Activated naive CD8-positive, alpha-beta T cell treated with anti-CD3 and anti-CD28 coated beads, Interleukin-2, amount 10 ng/mL, durations not matched to agents 7 days and 5 days (primary cell): ENCODE measurements at places on chromosomes 1 and 21. TPM values are rescaled to one million over a fixed set of nuclear protein-coding genes. Genes with fewer than 3 reads are reported as not detected.

- peaks cover 22% of the 10 kb centered on the region for H3K36me3 ChIP-seq
- no peak overlapping the region for H3K4me3 ChIP-seq
- H3K4me1 ChIP-seq = no peaks in the 10 kb centered on the region
- H3K27me3 ChIP-seq = no peaks in the 10 kb centered on the region
- no peak overlapping the region for H3K27ac ChIP-seq
These were observed 92.1 kb downstream of the NIBAN1 start for GRCh38 chr1:184881941-184882913.

- H3K27ac ChIP-seq = no peak overlapping the region
- DNase-seq = no peak
- H3K36me3 ChIP-seq = no peaks in the 10 kb centered on the region
- no peaks in the 10 kb centered on the region for H3K27me3 ChIP-seq
These were observed 68.1 kb upstream of the ANGPTL3 start for GRCh38 chr1:62529227-62529626.

DNA sequence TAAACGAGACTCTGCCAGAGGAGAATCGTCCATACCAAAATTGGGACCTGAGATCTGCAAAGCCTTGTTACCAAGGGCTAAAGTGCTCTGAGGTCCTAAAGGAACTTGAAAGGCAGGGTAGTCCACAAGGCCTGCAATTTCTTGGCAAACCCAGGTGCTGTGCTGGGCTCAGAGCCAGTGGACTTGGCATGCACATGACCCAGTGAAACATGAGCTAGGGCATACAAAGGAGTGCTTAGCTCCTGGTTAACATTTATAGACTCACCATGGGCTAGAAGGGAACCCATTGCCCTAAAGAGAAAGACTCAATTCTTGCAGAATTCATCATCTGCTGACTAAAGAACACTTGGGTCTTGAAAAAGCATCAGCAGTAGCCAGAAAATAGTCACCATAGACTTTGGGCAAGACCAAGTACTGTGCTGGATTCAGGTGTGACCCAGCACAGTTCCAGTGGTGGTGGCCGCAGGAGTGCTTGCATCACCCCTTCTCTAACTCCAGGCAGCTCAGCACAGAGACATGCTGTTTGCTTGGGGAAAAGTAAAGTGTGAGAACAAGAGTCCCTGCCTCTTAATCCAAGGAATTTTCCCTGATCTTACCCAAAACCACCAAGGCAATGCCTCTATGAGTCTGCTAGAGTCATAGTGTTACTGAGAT lies 1069.4 kb upstream of the ADGRL2 start:
- no peak overlapping the region for H3K4me3 ChIP-seq
- no peak overlapping the region for H3K27ac ChIP-seq
- H3K27me3 ChIP-seq = no peaks in the 10 kb centered on the region
- no peaks in the 10 kb centered on the region for H3K36me3 ChIP-seq

GRCh38 chr1:109242387-109242786 lies 7.0 kb upstream of the CELSR2 start:
- no peak overlapping the region for H3K27ac ChIP-seq
- no peak for DNase-seq
- H3K4me3 ChIP-seq = no peak overlapping the region
- peaks cover 7% of the 10 kb centered on the region for H3K4me1 ChIP-seq
- H3K36me3 ChIP-seq = peaks cover 4% of the 10 kb centered on the region

GRCh38 chr1:87052961-87053360 lies 138.5 kb downstream of the HS2ST1 start:
- H3K4me1 ChIP-seq = no peaks in the 10 kb centered on the region
- no peak for DNase-seq
- peaks cover 13% of the 10 kb centered on the region for H3K36me3 ChIP-seq
- H3K27ac ChIP-seq = no peak overlapping the region

DNA sequence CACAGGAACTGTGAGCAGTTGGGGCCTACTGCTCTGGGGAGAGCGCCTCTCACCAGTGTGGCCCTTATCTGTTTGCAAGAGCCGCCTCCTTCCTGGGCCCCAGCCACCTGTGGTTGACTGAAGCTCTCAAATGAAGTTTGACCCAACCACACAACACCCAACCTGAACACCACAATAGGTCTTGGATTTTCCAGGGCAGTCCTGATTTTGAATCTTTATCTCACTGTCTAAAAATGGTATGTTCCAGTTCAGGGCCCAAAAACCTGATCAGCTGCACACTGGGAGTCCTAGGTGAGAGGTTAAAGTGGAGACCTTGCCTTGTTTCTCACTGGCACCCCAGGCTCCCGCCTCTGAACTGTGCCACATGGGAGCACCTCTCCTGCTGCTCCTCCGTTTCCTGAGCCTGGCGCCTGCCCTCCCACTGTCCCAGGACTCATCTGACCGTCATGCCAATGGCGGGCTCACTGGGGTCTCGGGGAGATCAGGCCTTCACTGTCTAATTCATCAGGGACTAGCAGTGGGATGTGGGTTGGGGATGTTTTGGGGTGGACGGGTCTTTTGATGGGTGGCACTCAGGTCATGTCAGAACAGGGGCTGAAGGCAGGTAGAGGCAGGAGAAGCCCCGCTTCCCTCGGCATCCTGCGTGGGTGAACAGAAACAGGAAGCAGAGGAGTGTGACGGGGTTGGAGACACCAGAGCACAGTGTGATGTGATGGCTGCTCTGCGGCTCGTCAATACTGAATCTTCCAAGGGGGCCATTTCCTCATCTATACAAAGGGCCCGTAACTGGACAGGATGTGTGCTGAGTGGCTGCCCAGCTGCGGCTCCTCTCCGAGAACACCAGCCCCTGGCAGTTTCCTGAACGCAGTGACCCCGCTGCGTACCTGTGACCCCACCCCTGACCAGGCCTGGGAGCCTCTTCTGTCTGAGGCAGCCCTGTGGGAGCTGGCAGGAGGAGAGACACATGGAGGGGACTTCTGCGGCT lies 59.6 kb upstream of the ITPKB start:
- peak overlapping the region; percentile 93 for H3K27ac ChIP-seq
- no peaks in the 10 kb centered on the region for H3K36me3 ChIP-seq
- DNase-seq = peak; percentile 66
- peak overlapping the region; percentile 71 for H3K4me3 ChIP-seq

GRCh38 chr1:246427611-246428010 lies 79.5 kb downstream of the SMYD3 start:
- peaks cover 7% of the 10 kb centered on the region for H3K36me3 ChIP-seq
- no peak for DNase-seq
- H3K27ac ChIP-seq = no peak overlapping the region
- peaks cover 3% of the 10 kb centered on the region for H3K4me1 ChIP-seq

DNA sequence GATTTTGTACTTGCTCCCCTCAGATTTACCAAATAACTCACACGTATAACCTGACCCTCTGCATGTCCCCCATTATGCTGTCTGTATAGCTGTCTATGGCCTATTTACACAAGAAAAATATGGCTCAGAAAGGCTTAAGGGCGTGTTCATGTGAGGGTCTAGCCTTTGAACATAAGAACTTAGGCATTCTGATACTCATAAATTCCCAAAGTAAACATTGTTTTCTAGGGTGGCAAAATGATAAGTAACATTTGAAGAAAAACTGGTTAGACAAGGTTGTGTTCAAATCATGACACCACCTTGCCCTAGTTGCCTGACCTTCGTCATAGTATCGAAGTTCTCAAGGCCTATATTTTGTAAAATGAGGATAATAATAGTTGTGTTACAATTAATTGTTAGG lies 394.6 kb downstream of the LRRIQ3 start:
- H3K27me3 ChIP-seq = no peaks in the 10 kb centered on the region
- no peak overlapping the region for H3K4me3 ChIP-seq
- no peaks in the 10 kb centered on the region for H3K4me1 ChIP-seq
- DNase-seq = no peak
- H3K36me3 ChIP-seq = no peaks in the 10 kb centered on the region

- peaks cover 3% of the 10 kb centered on the region for H3K36me3 ChIP-seq
- H3K4me1 ChIP-seq = peaks cover 57% of the 10 kb centered on the region
- H3K27me3 ChIP-seq = no peaks in the 10 kb centered on the region
- H3K27ac ChIP-seq = peak overlapping the region; percentile 75
- peak overlapping the region; percentile 34 for H3K4me3 ChIP-seq
- DNase-seq = no peak
These were observed 5.4 kb downstream of the NEK7 start for GRCh38 chr1:198162091-198162767.

DNA sequence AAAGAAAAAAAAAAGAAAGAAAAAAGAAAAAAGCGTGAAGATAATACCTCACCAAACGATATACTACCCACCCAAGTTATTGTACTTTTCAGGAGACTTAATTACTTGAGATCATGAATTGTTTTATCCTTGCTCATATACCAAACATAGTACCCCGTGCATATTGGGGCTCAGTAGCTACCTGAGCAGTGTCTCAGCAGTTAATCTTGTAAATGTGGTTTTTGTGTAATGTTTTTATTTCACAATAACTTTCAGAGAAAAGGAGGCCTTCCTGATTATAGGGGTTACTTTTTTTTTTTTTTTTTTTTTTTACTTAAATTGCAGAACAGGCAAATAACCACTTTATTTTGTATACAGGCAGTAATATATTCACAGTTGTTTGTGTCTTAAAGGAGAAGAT lies 80.3 kb downstream of the OSBPL9 start:
- H3K4me3 ChIP-seq = no peak overlapping the region
- no peaks in the 10 kb centered on the region for H3K36me3 ChIP-seq
- no peaks in the 10 kb centered on the region for H3K4me1 ChIP-seq
- DNase-seq = no peak

GRCh38 chr1:34800214-34800613 lies 7.4 kb downstream of the GJA4 start:
- DNase-seq = no peak
- H3K27me3 ChIP-seq = no peaks in the 10 kb centered on the region
- no peaks in the 10 kb centered on the region for H3K36me3 ChIP-seq
- H3K4me1 ChIP-seq = no peaks in the 10 kb centered on the region
- H3K4me3 ChIP-seq = no peak overlapping the region

DNA sequence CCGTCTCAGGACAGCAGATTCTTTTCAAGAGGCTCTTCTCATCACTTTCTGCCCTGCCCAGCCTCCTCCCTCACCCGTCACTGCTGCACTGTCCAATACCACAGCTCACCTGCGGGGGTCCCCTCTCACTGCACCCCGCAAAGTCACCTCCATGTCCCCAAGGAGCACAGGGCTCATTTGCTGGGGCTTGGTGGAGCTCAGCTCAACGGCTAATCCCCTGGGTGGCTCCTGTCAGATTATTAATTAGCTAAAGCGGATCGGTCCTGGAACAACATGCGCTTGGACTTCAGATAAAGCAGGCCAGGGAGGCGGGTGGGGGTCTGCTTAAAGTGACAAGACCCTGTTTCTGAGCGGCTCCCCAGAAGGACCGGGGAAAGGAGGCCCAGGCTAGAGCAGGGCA lies 43.1 kb downstream of the CASZ1 start:
- H3K27ac ChIP-seq = no peak overlapping the region
- H3K4me1 ChIP-seq = peaks cover 4% of the 10 kb centered on the region
- peaks cover 2% of the 10 kb centered on the region for H3K27me3 ChIP-seq
- H3K36me3 ChIP-seq = no peaks in the 10 kb centered on the region
- DNase-seq = no peak
- H3K4me3 ChIP-seq = no peak overlapping the region

DNA sequence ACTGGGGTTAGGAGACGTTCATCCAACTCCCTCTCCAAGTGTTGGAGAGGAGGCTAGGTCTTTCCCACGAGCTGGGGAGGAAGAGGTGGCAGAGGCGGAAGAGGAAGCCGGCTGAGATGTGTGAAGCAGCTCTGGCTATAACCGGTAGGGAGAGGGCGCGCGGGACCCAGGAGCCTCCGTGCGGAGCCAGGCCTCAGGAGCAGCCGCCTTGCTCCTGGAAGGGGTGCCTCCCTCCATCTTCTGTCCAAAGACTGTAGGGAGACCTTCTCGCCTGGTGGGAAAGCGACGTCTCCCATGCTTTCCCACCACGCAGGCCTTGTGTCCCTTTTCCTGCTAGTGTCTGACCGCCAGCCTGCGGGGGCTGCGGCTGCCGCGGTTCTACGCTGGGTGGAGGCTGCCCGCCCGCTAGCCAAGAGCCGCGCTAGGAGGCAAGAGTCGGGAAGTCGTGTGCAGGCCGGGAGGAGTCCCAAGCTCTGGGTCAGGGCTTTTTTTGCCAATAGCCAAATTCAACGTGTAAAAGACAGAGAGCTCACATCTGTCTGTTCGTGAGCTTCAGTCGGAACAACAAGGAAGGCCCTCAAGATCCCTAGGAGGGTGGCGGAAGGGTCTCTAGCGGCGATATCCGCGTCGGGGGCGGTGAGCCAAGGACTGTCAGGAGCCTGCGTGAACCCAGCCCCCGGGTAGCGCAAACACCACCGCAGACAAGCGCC lies 8.4 kb upstream of the NBPF11 start:
- DNase-seq = no peak
- peaks cover 32% of the 10 kb centered on the region for H3K27me3 ChIP-seq
- H3K36me3 ChIP-seq = no peaks in the 10 kb centered on the region
- no peak overlapping the region for H3K27ac ChIP-seq
- H3K4me3 ChIP-seq = no peak overlapping the region
- peaks cover 6% of the 10 kb centered on the region for H3K4me1 ChIP-seq

The CYP4A22 gene
- total RNA-seq = not detected

The L1TD1 gene
- not detected for total RNA-seq

The KRTAP19-6 gene
- total RNA-seq = not detected

The IL19 gene
- total RNA-seq = not detected

The NBPF6 gene
- not detected for total RNA-seq

The NOS1AP gene
- total RNA-seq = not detected

The PCAT6 gene
- total RNA-seq = 0.61 TPM
